Occipital lobe (tissue), 3 donors: ENCODE measurements at places on chromosomes 4 and X. TPM values are rescaled to one million over a fixed set of nuclear protein-coding genes. Genes with fewer than 3 reads are reported as not detected.

Gene NLGN4X
- total RNA-seq = 56.1 TPM

Gene TRAM1L1
- 37.1 TPM for total RNA-seq

Gene PABPC1L2A
- total RNA-seq = 0.78 TPM

Gene SOWAHB
- 5.5 TPM for total RNA-seq

Gene NXF3
- total RNA-seq = not detected

Gene IL1RAPL1
- 17.0 TPM for total RNA-seq

Gene SGMS2
- 0.94 TPM for total RNA-seq

Gene SLC34A2
- total RNA-seq = 0.16 TPM

Gene MAGEB1
- not detected for total RNA-seq

Gene UCP1
- not detected for total RNA-seq

Gene MAGEA4
- total RNA-seq = not detected

DNA sequence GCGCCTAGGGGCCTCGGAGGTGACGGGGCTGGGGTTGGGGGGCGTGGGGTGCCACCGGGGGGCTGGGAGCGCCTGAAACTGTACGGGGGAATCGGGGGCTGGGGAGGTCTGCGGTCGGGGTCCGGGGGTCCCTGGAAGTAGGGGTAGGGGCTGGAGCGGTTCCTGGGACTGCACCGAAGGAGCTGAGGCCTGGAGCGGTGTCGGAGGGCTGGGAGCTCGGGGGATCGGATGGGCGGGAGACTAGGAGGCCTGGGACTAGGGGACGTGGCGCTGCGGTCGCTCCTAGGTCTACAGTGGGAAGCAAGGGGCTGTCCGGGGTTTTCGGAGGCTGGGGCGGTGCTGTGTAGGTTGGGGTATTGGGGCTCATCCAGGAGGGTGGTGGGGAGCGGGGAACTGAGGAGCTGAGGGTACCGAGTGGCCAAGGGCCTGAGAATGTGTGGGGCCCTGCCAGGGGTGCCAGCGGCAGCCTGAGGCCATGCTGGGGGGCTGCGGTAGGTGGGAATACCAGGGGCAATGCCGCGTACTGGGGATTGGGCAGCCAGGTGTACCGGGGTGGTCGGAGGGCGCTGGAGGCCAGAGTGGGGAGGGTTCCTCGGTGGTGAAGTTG lies 562 bp downstream of the AKAP17A start:
- DNase-seq = no peak

- DNase-seq = no peak
These were observed 28.8 kb upstream of the SOWAHD start for GRCh38 chrX:119729408-119730201.

- no peak for DNase-seq
These were observed 336.5 kb downstream of the BMPR1B start for GRCh38 chr4:95093936-95094929.

DNA sequence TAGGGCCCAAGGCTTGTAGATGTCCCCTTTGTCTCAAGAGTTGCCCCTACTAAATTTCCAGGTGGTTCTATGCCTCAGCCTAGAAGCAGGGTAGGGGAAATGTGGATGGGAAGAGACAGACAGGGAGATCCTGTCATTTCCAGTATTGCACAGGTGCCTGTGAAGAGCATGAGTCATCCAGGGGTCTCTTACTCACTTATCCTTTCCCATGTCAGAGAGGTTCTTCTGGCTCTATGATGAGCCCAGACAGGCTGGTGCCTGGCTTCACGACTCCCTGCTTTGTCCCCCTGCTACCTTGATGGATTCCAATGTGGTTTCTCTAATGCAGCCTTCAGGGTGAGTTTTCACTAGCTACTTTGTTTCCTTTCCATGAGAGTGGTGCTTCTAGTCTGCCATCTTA lies 35.2 kb upstream of the DDX60 start:
- DNase-seq = no peak

DNA sequence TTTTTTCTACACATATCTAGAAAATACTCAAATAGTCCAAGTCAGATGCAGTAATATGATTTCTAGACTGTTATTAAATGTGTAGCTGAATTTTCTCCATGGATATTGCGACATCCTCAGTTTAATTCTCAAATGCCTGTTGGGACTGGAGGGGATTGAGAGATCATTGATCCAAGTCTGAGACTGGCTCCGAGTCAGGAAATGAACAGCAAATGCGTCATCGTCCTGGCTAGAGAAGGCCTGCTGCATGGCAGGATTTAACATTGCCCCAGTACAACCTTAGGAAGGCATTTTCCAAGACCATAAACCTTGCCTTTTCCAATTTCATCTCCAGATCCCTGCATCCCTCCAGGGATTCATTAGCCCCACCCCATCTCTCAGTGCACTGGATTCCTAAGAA lies 56.6 kb upstream of the SLC6A14 start:
- no peak for DNase-seq

GRCh38 chr4:37555322-37555721 lies 130.9 kb downstream of the RELL1 start:
- no peak for DNase-seq

DNA sequence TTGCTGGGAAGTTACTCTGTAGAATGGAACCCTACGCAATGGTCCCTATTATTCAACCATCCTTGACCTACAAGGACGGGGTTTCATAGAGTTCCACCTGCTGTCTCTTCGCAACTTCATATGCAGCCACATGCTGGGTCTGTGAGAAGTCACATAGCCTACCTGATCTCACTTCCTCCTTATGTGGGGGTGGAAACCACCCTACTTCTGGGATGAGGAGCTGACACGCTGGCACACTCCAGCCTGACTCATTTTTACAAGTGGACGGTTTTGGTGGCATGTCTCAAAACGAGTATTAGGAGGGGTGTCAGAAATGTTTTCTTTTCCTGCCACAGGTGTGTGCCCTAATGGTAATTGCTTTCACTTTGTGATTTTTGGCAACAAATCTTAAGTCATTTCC lies 36.8 kb upstream of the ARSD start:
- no peak for DNase-seq

DNA sequence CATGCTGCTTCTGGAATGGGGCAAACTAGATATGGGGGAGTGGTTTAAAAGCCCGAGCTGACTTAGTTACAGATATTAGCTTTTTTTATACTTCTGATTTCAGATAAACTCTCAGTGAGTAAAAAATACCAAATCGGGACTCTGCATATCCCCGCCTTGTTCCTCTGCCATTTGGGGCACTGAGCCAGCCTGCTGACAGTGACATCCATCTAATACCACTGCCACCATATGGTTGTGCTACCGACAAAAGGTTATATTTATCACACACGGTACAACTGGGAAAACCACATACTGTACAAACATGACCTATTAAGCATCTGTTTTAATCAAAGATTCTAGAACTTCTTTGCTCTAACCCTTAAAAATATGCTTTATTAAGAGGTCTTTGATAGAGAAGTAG lies 78.7 kb downstream of the GALNT7 start:
- DNase-seq = no peak

DNA sequence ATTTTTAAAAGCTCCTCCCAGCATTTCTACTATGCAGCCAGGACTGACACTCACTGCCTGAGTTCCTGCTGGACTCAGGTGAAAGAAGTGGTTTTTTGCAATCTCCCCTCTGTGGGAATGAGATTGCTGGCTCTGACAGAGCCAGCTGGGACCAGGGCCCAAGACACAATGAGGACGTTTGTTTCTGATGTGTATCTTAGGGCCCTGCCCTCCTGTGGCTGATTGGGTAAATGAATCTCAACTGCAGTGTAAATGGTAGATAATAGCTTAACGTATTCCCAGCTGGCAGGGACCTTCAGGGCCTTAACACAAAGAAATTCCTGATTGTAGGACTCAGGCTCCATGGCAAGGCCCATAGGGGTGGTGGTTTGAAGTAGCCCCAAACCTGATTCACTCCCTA lies 85.8 kb upstream of the PRPS1 start:
- DNase-seq = no peak

- DNase-seq = no peak
These were observed at the start of gene CHM for GRCh38 chrX:86047174-86047935. Gene CHM, minus strand, starts transcription at chrX:86047558. Its CDS starts 26 bp downstream, at chrX:86047532.

- no peak for DNase-seq
These were observed 106.8 kb downstream of the HDAC8 start for GRCh38 chrX:72465889-72466288.

- no peak for DNase-seq
These were observed 14.3 kb downstream of the CBR4 start for GRCh38 chr4:168995537-168996295.

- no peak for DNase-seq
These were observed 219.7 kb downstream of the PALLD start for GRCh38 chr4:168716406-168717129.

DNA sequence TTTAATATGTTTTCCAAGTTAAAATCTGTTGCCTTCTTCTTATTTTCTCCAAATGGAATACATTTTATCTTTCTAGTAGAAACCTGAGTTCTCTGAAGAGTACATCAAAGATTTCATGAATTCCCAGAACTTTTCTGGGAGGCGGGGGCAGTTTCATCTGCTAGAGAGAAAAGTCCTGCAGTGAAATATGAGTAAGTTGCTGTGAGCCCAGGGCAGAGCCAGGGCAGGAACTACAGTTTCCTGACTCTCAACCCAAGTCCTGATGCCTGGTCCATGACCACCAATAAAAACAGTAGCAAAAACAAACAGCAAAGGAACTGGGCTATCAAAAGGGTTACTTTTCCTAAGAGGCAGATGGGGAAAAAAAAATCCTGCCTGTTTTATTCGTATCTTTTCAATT lies 239.4 kb upstream of the CTSO start:
- no peak for DNase-seq

DNA sequence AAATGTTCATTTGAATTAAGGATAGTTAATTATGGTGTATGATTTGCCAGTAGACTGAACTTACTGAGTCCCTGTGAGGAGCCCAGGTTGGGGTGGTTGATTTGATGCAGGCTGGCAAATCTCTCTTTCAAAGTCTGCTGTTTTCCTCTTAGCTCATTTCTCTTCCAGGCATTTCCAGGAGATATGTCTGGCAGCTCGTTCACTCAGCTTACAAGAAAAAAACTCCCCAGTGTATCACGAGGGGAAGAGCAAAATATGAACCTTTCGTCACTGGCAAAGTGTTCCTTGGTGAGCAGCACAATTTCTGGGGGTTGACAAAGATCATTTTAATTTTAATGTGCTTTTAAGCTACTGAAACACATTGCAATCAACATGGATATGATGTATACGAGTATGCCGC lies 244.2 kb downstream of the CBLL2 start:
- no peak for DNase-seq

DNA sequence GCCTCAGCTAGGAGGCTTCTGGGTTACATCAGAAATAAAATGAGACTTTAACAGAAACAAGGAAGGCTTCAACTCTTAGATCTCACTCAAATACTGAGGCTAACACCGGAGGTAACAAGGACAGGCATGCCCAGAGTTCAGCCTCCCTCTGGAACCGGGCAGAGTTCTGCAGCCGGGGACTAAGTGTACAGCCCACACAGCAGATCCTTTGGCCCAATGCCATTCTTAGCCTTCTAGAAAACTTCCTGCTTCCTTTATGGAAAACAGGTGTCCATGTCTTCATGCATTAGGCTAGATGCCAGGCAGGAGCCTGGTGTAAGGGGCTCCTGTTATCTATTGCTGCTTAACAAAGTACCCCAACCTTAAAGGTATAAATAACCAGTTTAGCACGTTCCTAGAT lies 369.7 kb downstream of the BCOR start:
- DNase-seq = no peak

GRCh38 chrX:8607326-8607725 lies 124.6 kb downstream of the ANOS1 start:
- DNase-seq = no peak

DNA sequence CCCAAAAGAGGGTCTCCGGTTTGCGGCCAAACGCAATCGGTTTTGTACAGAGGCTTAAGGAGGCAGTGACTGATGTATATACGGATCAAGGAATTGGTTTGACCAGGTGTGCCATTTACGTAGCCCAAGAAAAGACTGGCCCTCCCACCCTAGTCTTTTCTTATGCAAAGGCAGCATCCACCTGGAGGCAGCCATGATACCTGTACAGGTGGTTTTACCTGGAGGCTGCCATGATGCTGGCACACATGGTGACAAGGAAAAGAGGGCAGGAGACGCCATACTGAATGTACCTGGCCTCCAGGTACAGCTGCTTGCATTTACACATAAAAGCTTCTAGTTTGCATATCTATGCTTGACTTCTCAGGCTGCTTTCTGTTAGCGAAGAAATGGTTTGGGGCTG lies 917.7 kb upstream of the INTU start:
- DNase-seq = no peak

DNA sequence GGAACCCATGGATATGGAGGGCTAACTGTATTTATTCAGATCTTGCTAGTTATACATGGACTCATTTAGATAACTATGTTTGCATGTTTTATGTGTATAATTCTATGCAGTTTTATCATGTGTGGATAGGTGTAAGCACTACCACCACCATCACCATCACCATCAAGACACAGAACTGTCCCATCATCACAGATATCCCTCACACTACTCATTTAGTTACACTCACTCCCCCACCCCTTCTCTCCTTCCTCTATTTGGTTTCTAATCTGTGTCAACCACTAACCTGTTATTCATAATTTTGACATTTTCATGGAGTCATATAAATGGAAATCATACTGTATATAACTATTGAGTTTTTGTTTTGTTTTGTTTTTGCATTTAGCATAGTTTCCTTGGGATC lies 43.7 kb downstream of the STAG2 start:
- DNase-seq = no peak
